Diencephalon (tissue), 1 donor: ENCODE measurements at places on chromosomes 2 and 18. TPM values are rescaled to one million over a fixed set of nuclear protein-coding genes. Genes with fewer than 3 reads are reported as not detected.

C1GALT1C1L gene
- 0.92 TPM for total RNA-seq

PLGLB1 gene
- total RNA-seq: 7.4 TPM

ITGA6 gene
- 67.6 TPM for total RNA-seq

TTC31 gene
- 11.8 TPM for total RNA-seq

DDX1 gene
- 116 TPM for total RNA-seq

PSMA8 gene
- total RNA-seq: 0.46 TPM

SLC1A4 gene
- 89.5 TPM for total RNA-seq

HOXD13 gene
- total RNA-seq: not detected

CAB39 gene
- total RNA-seq: 148 TPM

ACTR2 gene
- total RNA-seq: 162 TPM

REG3G gene
- total RNA-seq: not detected

MTERF4 gene
- total RNA-seq: 37.6 TPM

PLEKHH2 gene
- total RNA-seq: 7.6 TPM

MC2R gene
- total RNA-seq: not detected

RAX gene
- total RNA-seq: 0.23 TPM

RPRD1A gene
- total RNA-seq: 143 TPM

C1QL2 gene
- 2.3 TPM for total RNA-seq

LIMS3 gene
- 2.1 TPM for total RNA-seq

KCNF1 gene
- 19.6 TPM for total RNA-seq

TSPYL6 gene
- total RNA-seq: 0.23 TPM

UGT1A10 gene
- total RNA-seq: not detected

CYP27A1 gene
- 5.8 TPM for total RNA-seq
